Activated T-helper 17 cell treated with anti-CD3 and anti-CD28 coated beads, Interleukin-2, amount 50 U/mL, for 72 hours (primary cell): ENCODE measurements at places on chromosomes 3 and 15. TPM values are rescaled to one million over a fixed set of nuclear protein-coding genes. Genes with fewer than 3 reads are reported as not detected.

The TMEM207 gene
- total RNA-seq = not detected

The CLDN16 gene
- not detected for total RNA-seq

The PTH1R gene
- not detected for total RNA-seq

The CDC25A gene
- 42.7 TPM for total RNA-seq

The ITGA11 gene
- total RNA-seq = 0.95 TPM

The POTEB2 gene
- total RNA-seq = not detected

The RAB6B gene
- 0.19 TPM for total RNA-seq

The CP gene
- not detected for total RNA-seq

The PAK6 gene
- total RNA-seq = 0.42 TPM

The NAALADL2 gene
- not detected for total RNA-seq

The C2CD4B gene
- 1.5 TPM for total RNA-seq

The SST gene
- not detected for total RNA-seq

The DAG1 gene
- total RNA-seq = 12.3 TPM

The CAMK2N2 gene
- total RNA-seq = 1.2 TPM

The ROPN1 gene
- total RNA-seq = not detected

The MORC1 gene
- 0.11 TPM for total RNA-seq

The GOLIM4 gene
- total RNA-seq = 6.3 TPM
